Cortex of kidney (tissue), 1 donor: ENCODE measurements at places on chromosomes 3 and 15.

- no peak for DNase-seq
Measured at GRCh38 chr3:175486255-175486654, 627.1 kb downstream of the NAALADL2 start.

GRCh38 chr3:18716821-18717220 is 291.7 kb upstream of the SATB1 start:
- no peak for DNase-seq

DNA sequence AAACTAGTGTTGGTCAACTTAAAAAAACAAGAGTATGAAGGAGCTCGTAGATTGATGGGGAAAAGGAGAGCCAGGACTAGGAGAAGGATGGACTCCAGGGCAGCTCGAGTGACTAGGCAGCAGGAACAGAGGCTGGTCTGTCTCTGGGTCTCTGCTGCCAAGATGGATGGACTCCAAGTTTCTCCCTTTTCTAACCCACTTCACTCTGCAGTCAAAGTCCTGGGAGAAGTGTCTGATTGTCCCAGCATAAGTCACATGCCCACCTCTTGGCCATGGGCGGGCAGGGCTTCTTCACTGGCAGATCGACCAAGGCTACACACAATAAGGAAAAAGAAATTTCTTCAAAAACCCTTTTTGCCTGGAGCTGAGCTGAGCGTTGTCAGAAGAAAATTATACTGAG is 9.2 kb upstream of the EPB42 start:
- DNase-seq = no peak

- DNase-seq = no peak
Measured at GRCh38 chr3:111326144-111326995, 215.6 kb upstream of the CD96 start.
